CD4-positive, alpha-beta T cell treated with Interferon alpha-2 for 1 hour (primary cell): ENCODE measurements at places on chromosomes 6 and 20.

- no peak for DNase-seq
Observed at GRCh38 chr20:42496595-42496994, 693.1 kb downstream of the PTPRT start.

DNA sequence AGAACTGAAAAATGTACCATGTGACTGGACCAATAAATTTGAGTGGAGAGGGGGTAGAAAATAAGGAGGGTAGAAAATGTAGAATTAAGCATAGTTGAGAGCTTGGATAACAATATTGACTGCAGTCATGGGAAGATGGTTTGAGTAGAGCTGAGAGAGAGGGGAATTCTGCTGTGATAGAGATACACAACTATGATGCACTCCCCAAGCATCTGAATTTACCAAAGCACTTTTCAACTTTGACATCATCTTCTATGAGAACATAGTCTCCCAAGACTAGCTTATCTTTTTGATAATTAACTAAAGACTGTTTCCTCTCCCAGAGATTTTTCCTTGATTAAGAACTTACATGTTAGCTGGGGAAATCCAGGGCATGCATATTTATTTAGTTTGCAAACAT lies 103.1 kb downstream of the TNFRSF21 start:
- DNase-seq, result no peak

- DNase-seq, result no peak
Observed at GRCh38 chr6:56280126-56280525, 32.7 kb upstream of the COL21A1 start.

- no peak for DNase-seq
Observed at GRCh38 chr6:10412461-10413261, 2.2 kb downstream of the TFAP2A start.

DNA sequence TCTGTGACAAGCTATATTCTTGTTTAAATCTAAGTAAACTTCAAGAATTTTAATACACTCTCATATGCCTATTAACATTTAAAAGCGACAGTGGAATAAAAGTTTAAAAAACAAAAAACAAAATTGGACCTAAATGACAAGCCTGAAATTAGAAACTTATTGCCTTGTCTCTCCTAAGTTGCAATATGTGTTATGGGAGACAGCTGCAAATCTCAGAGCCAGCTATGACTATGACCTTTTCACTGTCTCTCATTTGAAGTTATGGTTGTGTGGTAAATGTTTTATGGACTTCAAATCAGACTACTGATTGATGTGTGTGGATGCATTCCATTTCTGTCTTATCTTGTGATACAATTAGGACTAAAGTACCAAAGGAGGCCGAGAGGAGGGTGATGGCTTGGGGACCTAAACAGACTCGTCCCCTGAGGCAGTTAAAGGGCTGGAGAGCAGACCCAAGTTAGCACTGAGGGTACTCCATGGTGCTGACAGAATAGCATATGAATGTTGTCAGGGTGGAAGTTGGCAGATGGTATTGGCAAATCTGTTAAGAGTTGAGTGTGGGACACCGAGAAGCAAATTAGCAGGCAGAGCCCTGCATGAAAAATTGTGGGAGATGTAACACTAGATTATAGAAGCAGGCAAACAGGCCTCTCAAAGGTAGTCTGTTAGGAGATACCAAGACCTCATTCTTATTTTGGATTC lies 930.1 kb upstream of the MAN1A1 start:
- DNase-seq, result no peak

- DNase-seq, result peak; percentile 36
Observed at GRCh38 chr6:49849213-49849907, 17.0 kb downstream of the CRISP1 start.

DNA sequence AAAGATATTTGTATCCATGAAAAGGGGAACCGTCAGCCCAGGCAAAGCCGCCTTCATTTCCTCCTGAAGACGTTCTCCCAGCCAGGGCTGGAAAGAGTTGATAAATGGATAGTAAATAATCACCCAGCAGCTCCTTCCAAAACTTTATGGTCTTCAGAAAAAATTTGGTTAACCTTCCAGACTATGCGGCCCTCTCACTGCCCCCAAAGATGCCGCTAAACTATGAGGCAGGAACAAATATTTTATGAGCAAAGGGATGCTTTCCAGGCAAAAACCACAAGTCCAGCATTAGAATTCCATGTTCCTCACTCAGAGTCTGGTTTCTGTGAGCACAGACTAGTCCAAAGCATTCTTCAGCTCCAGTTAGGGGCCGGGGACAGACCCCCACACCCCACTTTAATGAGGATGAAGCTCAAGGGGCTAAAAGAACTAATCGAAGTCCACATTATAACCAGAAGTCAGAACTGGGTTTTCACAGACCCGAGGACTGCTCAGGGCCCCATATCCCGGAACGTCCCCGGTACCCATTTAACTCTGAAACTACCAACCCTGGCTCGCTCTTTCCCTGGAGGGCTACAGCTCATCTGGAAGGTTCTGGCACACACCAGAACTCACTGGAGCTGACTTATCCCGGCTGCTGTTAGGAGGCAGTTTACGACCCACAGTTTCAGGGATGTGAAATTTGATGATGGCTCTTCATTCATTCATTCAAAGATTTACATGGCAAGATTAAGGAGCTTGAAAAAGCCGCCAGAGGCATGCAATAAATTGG lies 29.4 kb downstream of the BMP7 start:
- DNase-seq, result no peak

DNA sequence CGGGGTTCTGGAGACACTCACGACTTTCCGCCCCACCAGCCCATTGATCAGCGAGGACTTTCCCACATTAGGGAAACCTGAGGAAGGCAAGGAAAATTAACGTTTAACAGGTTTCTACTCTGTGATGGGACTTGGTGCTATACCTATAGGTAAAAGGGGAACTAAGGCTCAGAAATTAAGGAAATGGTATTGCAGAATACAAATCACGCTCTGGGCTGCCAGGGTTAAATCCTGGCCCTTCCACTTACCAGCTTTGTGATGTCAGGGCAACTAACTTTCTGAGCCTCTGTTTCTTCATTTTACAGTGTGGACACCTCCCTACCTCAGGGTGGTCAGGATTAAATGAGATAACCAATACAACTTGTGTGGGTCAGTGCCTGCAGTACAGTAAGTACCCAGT lies 8.8 kb downstream of the GNL1 start:
- no peak for DNase-seq

DNA sequence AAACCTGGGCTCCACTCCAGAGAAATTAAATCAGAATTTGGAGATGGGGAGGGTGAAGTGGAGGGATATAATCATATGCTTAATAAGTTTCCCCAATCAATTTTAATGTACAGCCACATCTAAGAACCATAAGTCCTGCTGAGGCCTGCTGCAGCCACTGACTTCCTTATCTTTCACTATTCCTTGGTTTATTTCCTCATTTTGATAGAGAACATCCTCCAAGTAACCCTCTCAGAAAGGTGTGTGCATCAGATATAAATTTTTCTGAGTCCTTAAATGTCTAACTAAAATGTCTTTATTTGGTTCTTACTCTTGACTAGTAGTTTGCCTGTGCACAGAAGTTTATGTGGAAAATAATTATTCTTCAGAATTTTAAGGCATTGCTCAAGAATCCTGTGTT lies 23.7 kb upstream of the SIRT5 start:
- DNase-seq, result no peak

- DNase-seq, result no peak
Observed at GRCh38 chr6:13915561-13916229, 9.1 kb upstream of the RNF182 start.

- no peak for DNase-seq
Observed at GRCh38 chr20:401682-402495, 6.2 kb upstream of the RBCK1 start.

DNA sequence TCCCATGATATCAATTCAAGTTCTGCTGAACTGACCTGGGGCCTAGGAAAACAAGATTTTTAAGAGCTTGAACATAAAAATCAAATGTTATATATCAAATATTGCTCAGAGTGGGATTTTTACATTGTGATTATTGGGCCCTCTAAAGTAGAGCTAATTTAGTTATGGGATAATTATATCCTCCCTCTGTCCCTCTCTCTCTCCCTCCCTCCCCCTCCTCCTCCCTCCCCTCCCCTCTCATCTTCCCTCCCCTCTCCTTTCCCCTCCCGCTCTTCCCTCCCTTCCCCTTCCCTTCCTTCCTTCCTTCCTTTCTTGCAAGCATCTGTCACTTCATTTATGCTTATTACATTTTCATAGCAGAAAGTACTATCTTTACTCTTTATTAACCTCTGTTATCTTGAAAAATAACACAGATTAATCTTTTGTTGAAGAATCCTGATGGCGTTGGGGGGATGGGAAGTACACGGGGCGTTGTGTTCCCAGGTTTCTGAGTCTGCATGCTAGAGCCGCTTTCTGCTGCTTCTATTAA lies 32.8 kb downstream of the KIF25 start:
- DNase-seq, result no peak

GRCh38 chr6:106525107-106525881 lies 104.0 kb downstream of the RTN4IP1 start:
- peak; percentile 25 for DNase-seq

GRCh38 chr6:32087574-32088486 lies 21.3 kb downstream of the TNXB start:
- peak; percentile 70 for DNase-seq

DNA sequence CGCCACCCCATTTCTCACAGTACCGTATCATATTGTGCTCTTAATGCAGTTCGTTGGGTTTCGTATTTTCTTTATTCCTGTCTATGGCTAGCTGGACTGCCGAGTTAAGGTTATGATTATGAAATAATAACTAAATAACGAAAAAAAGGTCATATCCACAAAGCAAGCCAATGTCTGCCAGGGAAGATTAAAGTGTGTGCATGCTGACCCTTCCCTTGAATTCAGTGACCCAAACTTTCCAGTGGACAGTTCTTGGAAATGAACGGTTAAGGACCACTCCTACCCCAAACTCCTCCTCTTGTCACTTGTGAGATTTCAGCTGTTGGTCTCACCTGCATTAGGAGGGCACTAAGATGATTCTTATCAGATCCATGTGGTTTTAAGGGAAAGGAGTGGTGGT lies 171.6 kb downstream of the ZNF217 start:
- no peak for DNase-seq

DNA sequence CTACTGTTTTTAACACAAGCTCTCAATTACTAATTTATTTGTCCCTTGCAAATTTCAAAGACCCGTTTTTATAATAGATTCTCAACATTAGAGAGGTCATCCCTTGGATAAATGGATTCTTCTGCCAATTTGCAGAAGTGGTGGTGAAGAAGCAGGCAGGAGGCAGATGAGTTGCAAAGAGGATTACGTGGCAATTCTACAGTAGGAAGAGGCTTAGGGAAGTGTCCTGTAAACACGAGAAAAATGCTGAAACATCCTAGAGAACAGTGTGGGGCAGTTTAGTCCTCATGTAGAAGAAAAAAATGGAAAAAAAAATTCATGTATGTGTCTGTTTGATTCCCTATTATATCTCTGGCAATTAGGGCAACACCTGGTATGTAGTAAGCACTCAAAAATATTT lies 87.6 kb downstream of the BMP2 start:
- no peak for DNase-seq

DNA sequence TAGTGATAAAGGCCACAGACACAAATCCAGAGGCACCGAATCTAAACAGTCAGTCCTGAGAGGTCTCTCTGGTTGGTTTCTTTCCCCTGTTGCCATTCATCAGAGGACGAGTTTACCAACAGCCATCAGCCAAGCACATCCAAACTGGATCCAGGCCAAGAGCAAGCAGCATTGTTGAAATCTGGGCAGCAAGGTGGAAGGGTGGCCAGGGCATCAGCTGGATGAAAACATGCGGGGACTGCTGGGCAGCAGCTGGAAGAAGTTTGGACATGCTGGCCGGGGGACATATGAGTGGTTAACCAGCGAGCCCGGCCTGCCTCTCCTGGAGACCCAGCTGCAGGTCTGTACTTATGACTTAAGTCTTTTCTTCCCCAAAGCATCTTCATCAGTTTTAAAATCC lies at the start of gene SMIM28:
Gene SMIM28 (plus strand): TSS at position 62 of the 400 bp plus-strand sequence. CDS start 168 bp downstream, at position 230.
- no peak for DNase-seq

GRCh38 chr6:98833057-98833306 lies 1.4 kb upstream of the POU3F2 start:
- DNase-seq, result no peak

DNA sequence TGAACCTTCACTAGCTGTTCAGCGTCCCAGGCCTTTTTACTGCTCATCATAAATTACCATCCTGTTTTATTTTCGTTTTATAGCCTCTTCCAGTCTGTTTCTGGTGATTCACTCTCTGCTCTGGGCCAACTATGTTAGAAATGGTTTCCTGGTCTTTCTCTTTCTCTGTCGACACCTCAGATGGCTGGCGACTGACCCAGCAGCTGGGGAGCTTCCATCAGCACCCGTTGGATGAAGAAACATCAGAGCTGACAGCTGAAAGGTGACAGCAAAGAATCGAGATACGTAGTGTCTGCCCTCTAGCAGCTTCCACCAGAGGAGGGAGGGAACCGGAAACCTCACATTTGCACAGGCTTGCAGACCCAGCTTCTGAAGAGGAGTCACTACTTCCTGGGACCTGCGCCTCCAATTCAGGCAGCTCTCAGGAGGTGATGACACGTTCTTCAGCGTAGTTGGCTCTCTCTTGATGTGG lies 82.9 kb upstream of the MLN start:
- DNase-seq, result no peak

GRCh38 chr6:47267301-47267700 lies 42.4 kb downstream of the TNFRSF21 start:
- DNase-seq, result no peak

GRCh38 chr6:92779746-92780145 lies 639.6 kb downstream of the EPHA7 start:
- no peak for DNase-seq

GRCh38 chr20:20743511-20744169 lies 31.2 kb upstream of the RALGAPA2 start:
- no peak for DNase-seq

DNA sequence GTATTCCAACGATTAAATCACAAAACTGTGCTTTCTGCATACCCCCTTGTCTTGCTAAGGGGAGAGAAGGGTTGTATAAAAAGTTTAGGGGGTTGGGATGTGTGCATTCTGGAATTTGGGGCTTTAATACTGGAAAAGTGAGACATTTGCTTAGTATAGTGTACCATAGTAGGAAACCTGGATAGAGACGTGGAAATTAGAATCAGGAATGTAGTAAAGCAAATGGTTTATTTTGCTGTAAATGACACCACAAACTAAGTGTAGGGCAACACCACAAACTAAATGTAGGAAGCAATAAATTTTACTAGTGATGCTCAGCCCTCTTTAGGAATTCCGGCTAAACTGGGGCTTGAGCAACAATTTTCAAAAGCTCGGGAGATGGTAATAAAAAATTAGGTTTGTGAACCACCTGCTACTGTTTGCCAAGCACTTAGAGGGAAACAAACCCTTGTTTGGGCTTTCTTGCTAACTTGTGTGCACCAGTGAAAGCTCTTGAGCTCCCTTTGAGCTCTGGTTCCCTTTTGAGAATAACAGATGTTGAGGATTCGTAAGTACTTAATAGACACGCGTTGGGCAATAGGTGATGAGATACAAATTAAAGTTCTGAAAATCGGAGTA lies 13.8 kb downstream of the BRD2 start:
- DNase-seq, result no peak

- DNase-seq, result no peak
Observed at GRCh38 chr20:2123720-2124119, 22.1 kb downstream of the STK35 start.
